ENCODE measurements at places on chromosomes 4 and X. TPM values are rescaled to one million over a fixed set of nuclear protein-coding genes. Genes with fewer than 3 reads are reported as not detected.
A peak's percentile ranks its signal among the peaks of the same experiment; 100 is the strongest.

- peak; percentile 88 for DNase-seq
Measured at GRCh38 chr4:140092094-140092851, 61.7 kb downstream of the MAML3 start.

DNA sequence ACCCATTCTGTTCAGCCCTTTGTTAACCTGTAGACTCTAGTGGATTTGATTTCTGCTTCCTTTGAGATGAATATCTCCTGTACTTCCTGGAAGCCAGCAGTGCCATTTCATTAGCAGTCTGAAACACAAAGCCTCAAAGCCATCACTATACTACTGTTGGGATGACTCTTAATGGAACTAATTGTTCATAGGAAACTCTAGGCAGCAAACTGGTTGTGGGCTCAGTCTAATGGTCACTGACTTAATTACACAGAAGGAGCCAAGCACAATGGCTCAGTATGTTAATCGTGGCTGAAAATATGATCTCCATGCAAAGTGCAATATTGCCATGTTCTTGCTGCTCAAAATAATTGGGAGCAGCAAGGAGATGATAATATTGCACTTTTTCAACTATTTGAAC lies 262.3 kb downstream of the ARHGAP24 start:
- no peak for DNase-seq

DNA sequence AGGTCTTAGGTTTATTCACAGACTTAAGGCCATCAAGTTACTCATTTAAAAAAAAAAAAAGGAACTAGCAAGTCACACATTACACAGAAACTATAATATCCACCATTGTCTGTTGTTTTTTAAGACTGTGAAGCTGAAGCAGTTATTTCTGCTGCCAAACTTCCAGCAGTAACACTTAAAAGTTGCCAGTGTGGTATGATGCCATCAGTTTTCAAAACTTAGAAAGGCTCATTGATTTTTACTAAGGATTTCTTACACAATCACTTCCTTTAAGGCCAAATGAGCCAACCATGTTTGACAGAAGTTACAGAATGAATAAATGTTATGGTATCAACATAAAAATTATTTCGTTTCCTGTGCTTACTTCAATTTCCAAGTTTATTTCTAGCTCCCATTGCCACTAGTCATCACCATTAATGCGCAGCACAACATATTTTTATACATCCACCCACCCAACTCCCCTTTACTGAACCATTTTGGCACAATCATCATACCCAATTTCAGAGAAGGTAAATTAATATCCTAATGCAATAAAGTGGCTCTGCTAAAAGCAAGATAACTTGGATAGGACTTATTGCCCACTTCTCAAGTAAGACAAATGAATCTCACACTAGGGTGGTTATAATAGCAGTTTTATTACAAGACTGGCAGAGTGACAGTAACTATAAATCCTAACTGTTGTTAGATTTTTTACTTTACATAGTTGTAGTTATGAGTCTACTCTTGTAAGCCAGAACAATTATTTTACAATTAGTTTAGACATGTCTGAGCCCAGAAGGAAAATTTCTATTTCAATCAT lies 13.1 kb downstream of the PDGFC start:
- DNase-seq: no peak

GRCh38 chrX:150377005-150377404 lies 13.9 kb downstream of the MAMLD1 start:
- no peak for DNase-seq

DNA sequence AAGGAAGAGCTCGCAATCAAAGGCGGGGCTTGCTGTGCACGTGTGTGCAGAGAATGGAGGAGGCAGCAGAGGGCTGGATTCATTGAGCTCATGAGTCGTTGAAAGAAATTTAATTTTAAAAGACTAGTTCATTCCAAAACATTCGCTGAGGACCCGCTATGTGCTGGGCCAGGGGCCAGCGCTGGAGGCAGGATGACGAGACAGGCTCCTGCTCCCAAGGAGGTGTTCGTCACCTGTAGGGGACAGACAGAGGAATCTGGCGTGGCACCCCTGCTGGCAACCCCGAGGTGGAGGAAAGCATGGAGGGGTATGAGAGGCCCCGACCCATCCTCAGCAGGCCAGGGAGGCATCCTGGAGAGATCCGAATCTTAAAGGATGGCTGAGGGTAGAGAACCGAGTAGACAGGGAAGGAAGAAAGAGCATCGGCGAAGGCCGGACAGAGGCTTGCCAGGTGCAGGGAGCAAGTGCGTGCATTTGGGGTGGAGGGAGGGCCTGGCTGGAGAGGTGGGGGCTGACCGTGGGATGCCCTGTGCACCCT lies 96.4 kb downstream of the CPZ start:
- DNase-seq: no peak

The CT83 gene
- not detected for total RNA-seq

The MAGEB1 gene
- total RNA-seq: not detected

The PRAF2 gene
- total RNA-seq: 8.9 TPM

The CCKAR gene
- not detected for total RNA-seq

The IGFBP7 gene
- total RNA-seq: 147 TPM
